AML-193 (cell line): ENCODE measurements at places on chromosomes 12 and 14.

GRCh38 chr12:46107591-46107990 lies 117.2 kb upstream of the SCAF11 start:
- no peak for DNase-seq

GRCh38 chr12:26027401-26027800 lies 68.9 kb downstream of the RASSF8 start:
- no peak for DNase-seq

- no peak for DNase-seq
These were observed 138.5 kb downstream of the ANO6 start for GRCh38 chr12:45354399-45354798.

GRCh38 chr12:93198086-93198485 lies 179.6 kb upstream of the NUDT4 start:
- no peak for DNase-seq

GRCh38 chr14:36520601-36521525 lies 831 bp upstream of the NKX2-1 start:
- no peak for DNase-seq

DNA sequence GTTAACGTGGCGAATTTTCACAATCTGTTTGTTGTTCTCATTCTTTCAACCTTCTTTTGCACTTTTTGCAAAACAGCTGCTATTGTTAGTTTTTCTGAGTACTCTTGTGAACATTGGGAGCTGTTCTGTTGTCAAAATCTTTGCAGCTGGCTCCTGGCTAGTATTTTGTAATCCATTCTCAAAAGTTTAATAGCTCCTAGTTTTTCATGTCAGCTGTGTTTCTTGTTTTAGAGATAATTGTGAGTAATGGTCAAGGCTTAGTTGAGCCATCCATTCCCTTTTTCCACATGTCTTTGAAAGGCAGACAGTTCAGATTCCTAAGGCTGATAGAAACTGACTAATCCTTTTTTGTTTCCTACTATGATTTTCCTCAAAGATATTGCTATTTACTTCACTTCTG lies 39.1 kb upstream of the CRADD start:
- no peak for DNase-seq

DNA sequence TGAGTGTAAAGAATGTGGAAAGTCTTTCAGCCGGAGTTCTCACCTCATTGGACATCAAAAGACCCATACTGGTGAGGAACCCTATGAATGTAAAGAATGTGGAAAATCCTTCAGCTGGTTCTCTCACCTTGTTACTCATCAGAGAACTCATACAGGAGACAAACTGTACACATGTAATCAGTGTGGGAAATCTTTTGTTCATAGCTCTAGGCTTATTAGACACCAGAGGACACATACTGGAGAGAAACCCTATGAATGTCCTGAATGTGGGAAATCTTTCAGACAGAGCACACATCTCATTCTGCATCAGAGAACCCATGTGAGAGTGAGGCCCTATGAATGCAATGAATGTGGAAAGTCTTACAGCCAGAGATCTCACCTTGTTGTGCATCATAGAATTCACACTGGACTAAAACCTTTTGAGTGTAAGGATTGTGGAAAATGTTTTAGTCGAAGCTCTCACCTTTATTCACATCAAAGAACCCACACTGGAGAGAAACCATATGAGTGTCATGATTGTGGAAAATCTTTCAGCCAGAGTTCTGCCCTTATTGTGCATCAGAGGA lies 25.1 kb upstream of the ZNF268 start:
- no peak for DNase-seq

DNA sequence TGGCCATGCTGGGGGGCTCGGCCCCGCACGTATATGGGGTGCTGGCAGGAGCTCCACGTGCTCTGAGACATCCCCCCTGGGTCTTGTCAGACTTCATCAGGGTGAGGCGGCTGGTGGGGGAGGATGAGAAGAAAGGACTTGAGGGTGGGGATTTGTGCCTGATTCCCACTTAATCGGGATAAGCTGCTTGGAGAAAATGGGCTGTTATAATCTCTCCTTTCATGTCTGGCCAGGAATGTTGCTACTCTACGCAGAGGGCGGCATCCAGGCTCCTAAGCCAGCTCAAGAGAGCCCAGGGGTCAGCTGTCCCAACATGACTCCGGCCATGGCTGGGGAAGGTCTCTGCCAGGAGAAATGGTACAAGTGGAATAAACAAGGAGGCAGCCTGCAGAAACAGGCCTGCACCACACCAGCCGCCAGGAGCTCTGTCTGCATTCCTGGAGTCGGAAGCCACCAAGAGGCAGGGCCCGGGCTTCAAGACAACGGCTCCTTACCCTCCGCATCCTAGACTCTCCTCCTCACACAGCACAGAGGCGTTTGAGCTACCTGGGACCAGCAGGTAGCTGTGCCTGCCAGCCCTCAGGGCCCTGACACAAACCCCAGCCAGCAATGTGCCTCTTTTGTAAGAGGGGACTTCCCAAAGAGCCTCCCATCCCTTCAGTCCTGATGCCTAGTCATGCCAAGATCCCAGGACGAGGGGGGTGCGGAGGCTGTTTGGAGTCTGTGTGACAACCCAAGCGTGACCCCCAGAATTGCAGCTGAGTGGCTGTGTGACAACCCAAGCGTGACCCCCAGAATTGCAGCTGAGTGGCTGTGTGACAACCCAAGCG lies 195.8 kb upstream of the DIO3 start:
- no peak for DNase-seq

DNA sequence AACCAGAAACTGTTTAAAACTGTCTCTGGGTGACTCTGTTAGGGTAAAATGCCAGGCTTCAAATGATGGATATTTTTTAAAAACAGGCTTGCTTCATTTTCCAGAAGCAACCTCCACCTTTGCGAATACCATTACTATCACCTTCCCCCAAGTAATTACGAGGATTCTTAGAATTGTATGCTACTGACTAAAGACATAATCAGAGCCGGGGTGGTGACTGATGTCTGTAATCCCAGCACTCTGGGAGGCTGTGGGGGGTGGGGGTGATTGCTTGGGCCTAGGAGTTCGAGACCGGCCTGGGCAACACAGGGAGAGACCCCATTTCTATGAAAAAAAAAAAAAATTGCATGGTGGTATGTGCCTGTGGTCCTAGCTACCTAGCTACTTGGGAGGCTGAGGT lies 38.3 kb downstream of the FGD6 start:
- no peak for DNase-seq

DNA sequence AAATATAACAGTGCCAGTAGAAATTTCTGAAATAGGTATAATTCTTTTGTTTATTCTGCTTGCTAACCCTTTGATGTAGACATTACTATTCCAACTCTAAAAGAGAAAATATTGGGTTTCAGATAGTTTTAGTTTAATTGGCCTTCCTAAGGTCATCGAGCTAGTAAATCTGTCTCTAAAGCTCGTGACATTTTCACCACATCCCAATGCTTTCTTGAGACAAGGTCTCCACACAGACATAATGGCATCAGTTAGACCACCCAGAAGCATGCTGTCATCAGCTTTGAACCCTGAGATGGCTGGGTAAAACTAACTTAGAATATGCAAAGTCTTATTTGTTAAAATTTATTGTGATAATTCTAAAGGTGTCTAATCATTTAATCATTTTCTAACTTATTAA lies 52.0 kb downstream of the PIK3C2G start:
- DNase-seq, result no peak

DNA sequence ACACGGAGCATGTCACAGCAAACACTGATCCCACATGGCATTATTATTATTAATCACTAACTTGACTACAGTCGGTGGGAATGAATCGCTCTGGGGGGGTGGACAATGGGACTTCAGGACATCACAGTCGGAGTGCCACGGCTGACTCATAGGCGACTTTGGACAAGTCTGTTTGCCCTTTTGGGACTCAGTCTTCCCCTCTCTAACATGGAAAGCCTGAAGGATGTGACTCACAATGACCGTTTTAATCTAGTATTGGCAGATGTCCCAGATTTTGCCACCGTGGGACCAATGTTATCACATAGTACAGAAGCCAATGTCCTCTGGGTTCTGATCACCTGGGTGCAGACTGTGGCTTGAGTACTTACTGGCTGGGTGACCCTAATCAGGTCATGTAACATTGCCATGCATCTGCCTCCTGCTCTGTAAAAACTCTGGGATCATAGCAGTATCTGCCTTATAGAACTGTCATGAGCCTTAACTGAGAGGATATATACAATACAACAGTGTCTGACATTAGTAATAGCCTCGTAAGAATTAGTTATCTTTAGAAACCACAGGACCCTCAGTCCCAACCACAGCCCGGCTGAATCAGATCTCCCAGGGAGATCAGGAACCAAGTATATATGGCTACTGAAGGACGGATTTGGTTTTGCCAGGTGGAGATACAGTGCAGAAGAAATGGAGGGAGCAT lies 362.6 kb downstream of the BCL11B start:
- DNase-seq, result no peak
